ENCODE measurements at places on chromosomes 5 and 9. TPM values are rescaled to one million over a fixed set of nuclear protein-coding genes. Genes with fewer than 3 reads are reported as not detected.

DNA sequence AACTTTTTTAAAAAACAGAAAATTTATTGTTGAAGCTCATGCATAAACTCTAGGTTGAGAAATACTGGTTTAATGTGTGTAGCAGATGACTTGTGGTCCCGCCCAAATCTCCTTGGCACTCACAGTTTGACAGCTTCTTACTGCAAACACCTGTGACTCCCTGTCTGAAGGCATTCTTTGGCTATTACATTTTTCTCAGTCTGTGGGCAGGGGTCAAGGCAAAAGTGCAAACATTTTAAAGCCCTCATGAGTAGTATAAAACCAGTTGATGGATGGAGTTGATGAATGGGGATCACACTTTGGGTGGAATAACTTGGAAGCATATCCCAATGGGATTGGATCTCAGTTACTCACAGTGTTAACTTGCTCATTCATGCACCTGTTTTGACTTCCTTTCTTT lies 1007.0 kb upstream of the NUDT12 start:
- no peak for DNase-seq

DNA sequence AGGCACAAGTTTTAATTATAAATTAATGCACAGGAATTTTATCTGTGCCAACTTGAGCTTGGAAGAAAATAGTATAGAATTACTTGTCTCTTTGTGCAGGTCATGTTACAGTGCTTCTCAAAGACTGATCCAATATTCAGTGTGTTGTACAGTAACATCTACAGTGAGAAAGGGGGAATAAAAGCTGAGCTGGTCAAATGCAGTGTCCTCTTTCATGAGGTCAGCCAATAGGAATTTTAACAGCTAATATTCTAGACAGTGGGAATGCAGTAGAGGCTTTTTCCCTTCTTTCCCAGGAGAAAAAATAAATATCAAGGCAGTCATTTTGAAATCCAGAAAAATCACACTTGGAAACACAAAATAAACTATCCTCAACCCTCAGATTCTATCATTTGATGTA lies 95.7 kb upstream of the ITGA1 start:
- no peak for DNase-seq

PDE6A gene
- not detected for total RNA-seq

DNA sequence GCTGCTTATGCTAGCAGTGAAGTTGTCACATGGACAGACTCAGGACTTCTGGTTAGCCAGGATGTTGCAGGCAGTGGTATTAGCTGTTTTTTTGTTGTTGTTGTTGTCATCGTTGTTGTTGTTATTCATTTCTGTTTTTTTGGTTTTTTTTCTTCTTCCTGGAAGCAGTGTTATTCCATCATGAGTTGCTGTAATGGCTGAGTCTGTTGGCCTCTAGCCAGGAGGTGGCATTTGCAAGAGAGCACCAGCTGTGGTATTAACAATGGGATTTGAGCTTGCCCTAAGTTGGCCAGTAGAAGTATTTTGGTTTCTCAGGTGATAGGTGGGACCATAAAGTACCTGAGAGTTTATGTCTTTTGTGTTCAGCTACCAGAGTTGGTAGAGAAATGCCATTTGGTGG lies 561.1 kb downstream of the KCTD16 start:
- DNase-seq = no peak

GRCh38 chr5:58185801-58186200 lies 274.1 kb downstream of the PLK2 start:
- no peak for DNase-seq

GRCh38 chr9:120403543-120403856 lies 176.5 kb downstream of the CDK5RAP2 start:
- DNase-seq = no peak

Measured in activated naive CD4-positive, alpha-beta T cell treated with anti-CD3 and anti-CD28 coated beads, Interleukin-2, amount 50 U/mL, for 72 hours (primary cell).